ENCODE measurements at places on chromosomes 1 and 21. TPM values are rescaled to one million over a fixed set of nuclear protein-coding genes. Genes with fewer than 3 reads are reported as not detected.

The MPZL1 gene
- polyA plus RNA-seq = 19.0 TPM

The SH2D1B gene
- polyA plus RNA-seq = 0.31 TPM

The AK4 gene
- polyA plus RNA-seq = 0.21 TPM

The IGSF9 gene
- not detected for polyA plus RNA-seq

The PAQR7 gene
- polyA plus RNA-seq = 0.51 TPM

The TMPRSS3 gene
- 2.9 TPM for polyA plus RNA-seq

The PADI1 gene
- polyA plus RNA-seq = not detected

The VSIG8 gene
- not detected for polyA plus RNA-seq

The PSRC1 gene
- not detected for polyA plus RNA-seq

The GJA9 gene
- polyA plus RNA-seq = not detected

The CLCA1 gene
- not detected for polyA plus RNA-seq

The CA14 gene
- 0.35 TPM for polyA plus RNA-seq

The IQGAP3 gene
- polyA plus RNA-seq = not detected

The PAQR6 gene
- polyA plus RNA-seq = not detected

The CELA2B gene
- polyA plus RNA-seq = not detected

The DCST2 gene
- polyA plus RNA-seq = not detected

The OPTC gene
- not detected for polyA plus RNA-seq

The CDK18 gene
- polyA plus RNA-seq = 0.20 TPM

The MASP2 gene
- polyA plus RNA-seq = 0.13 TPM

The ELAVL4 gene
- polyA plus RNA-seq = not detected

The LPAR3 gene
- polyA plus RNA-seq = 0.54 TPM

The NUP210L gene
- not detected for polyA plus RNA-seq

The MTF2 gene
- 77.9 TPM for polyA plus RNA-seq

The HPCAL4 gene
- polyA plus RNA-seq = 3.6 TPM

The LCE3E gene
- polyA plus RNA-seq = not detected

The C1QB gene
- polyA plus RNA-seq = not detected

The LAD1 gene
- not detected for polyA plus RNA-seq

The UQCRHL gene
- 1.1 TPM for polyA plus RNA-seq

The SPOCD1 gene
- polyA plus RNA-seq = not detected

The MEX3A gene
- polyA plus RNA-seq = not detected

The KAZN gene
- polyA plus RNA-seq = 0.08 TPM

The GMEB1 gene
- 11.2 TPM for polyA plus RNA-seq

The SPRR3 gene
- not detected for polyA plus RNA-seq

The B3GALT2 gene
- 0.10 TPM for polyA plus RNA-seq

The LCE1D gene
- not detected for polyA plus RNA-seq

The OTUD7B gene
- polyA plus RNA-seq = 0.52 TPM

The OLFML3 gene
- not detected for polyA plus RNA-seq

The SLC45A1 gene
- 0.55 TPM for polyA plus RNA-seq
